Body of pancreas (tissue), 4 donors: ENCODE measurements at places on chromosomes 2 and 18.
A peak's percentile ranks its signal among the peaks of the same experiment; 100 is the strongest.

DNA sequence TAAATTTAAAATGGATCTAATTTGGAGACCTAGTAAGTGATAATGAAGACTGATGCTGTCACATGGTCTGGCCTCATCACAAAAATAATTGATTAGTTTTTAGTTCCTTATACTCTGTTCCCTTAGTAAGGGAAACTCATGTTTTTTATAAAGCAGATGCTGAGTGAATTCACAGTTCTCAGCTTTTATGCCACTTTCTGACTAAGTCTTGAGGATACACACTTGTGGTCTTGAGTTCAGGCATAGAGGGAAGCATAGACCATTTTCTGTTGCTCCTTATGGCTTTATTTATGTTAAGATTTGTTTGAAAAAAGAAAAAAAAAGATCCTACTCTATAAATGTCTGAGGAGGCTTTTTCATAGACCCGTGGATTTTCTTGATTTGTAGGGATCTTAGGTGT is 91.1 kb downstream of the MAP4K4 start:
- no peak for DNase-seq

DNA sequence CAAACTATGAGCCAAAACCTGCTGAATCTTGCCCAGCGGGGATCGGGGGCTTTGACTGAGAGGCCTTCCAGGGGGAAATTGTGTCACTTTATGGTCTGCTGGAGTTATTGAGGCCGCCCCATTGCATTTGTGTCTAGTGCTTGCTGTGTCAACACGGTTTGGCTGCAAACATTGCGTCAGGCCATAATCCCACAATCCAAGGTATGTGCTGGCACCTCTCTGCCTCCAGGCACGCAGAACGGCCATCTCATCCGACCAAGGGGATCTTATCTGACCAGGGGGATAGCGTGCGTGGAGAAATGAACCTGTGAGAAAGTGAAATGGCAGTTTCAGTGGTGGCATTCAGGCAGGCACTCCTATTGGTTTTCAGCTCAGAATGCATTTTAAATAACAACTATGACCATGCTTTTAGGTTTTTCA is 18.1 kb upstream of the LYPD6B start:
- peak; percentile 16 for DNase-seq

- DNase-seq = no peak
Measured at GRCh38 chr2:217223222-217223930, 363.5 kb upstream of the TNP1 start.

GRCh38 chr2:241739651-241740050 is 5.2 kb downstream of the D2HGDH start:
- DNase-seq = no peak

DNA sequence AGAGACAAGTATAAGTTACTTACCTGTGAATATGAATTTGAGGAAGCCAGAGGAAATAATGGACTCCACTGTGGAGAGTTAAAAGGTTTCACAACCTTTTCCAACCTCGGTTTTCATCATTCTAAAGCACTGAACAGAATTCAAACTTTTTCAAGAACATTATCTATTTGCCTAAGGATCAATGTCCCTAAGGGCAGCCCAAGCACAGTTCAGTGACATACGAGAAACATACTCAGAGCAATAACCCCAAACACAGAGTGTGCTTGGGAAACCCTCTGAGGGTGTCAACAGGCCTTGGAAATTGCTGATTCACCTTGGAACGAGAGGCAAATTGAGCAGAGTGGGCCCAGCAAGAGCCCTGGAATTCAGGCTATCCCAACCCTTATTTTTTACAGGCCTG is at the start of gene ABCB11:
Gene ABCB11, minus strand, starts transcription at position 123 of the 400 bp plus-strand sequence. CDS start 13,199 bp downstream, outside the sequence.
- DNase-seq = no peak

DNA sequence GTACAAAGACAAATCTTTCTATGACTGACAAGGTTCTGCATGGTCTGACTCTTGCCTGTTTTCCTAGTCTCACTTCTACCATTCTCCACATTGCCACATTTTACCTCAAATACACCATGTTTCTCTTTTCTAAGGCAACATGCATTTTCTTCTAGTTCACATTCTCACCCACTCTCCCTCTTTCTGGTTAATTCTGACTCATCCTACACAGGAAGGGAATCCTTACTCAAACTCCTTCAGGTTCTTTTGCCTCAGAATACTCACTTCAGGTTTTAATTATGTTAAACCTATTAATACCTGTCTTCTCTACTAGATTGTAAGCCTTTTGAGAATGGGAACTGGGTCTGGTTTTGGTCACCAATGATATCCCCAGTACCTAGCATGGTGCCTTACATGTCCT is 47.2 kb downstream of the MAP2 start:
- DNase-seq = no peak

DNA sequence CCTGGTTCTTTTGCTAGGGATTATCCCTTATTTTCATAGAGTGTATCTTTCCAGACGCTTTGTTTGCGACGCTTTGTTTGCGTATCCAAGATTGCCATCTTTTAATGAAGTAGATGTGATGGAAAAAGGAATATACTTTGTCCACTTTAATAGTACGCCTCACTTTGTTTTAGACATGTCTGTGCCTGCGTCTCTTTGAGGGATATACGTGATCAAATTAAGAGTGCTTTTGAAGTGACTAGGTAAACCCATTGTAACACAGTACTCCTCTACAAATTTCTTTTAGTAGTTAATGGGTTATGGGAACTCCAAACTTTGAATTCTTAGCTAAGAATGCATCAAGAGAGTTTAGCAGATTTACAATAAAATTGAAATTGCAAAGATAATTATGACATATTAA is 27.9 kb downstream of the ACSL3 start:
- DNase-seq = no peak

DNA sequence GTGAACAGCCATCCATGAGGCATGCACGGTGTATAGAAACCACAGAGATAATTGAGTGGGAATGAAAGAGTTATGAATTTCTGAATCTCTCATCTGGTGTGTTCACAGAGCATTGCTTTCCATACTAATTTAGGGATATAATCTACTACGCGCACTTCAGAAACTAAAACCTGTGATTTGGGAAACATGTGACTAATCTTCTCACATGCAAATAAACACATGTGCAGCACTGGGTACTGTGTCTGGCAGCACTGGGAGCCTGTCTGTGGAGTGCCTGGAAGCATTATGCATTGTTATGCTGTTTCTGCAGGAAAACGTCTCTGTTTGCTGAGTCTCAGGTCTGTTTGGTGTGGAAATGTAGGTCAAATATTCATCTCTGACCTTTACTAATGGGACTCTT is 287.3 kb downstream of the CMPK2 start:
- no peak for DNase-seq

GRCh38 chr2:54428108-54428831 is 27.9 kb upstream of the SPTBN1 start:
- DNase-seq = no peak
